IMR-90 (cell line): ENCODE measurements at places on chromosomes 7 and 10.

DNA sequence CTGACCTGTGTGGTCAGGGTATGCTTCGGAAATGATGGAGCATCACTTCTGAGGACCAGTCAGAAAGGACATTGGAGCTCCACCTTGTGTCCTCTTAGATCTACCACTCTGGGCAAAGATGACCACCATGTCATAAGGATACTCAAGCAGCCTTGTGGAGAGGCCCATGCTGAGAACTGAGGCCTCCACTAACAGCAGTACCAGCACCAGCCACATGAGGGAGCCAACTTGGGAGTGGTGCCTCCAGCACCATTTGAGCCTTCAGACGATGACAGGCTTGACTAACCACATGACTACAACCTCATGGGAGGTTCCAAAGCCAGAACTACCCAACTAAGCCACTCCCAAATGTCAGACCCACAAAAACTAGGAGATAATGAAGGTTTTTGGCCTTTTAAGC, 116.0 kb downstream of the NPTX2 start:
- peak; percentile 6 for DNase-seq

DNA sequence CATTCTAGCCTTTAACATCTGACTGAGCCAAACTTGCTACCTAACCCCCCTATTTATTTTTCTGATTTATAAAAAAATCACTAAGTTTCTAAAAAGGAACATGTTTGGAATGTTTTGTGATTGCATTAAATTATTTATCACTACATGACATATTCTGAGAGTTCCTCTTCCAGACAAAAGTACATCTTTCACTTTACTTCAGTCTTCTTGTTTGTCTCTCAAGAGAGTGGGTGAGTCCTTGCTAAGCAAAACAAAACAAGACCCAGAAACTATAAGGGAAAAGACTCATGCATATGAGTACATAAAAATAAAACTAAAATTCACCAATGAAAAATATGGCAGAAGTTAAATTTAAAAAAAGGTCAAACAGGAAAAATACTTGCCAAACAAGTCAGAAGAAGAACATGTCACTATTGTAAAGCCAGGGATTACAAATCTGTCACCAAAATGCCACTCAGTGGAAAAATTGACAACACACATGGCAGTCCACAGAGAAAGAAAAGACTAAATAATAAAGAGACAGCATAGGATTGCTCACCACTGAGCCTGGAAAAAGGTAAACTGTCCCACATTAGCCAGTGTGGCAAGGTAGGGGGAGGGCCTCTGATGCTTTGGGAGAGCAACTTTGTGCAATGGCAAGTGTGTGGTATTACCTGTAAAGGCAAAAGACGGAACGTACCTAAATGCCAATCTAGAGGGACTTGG, 166.7 kb upstream of the ZNF32 start:
- DNase-seq = no peak

DNA sequence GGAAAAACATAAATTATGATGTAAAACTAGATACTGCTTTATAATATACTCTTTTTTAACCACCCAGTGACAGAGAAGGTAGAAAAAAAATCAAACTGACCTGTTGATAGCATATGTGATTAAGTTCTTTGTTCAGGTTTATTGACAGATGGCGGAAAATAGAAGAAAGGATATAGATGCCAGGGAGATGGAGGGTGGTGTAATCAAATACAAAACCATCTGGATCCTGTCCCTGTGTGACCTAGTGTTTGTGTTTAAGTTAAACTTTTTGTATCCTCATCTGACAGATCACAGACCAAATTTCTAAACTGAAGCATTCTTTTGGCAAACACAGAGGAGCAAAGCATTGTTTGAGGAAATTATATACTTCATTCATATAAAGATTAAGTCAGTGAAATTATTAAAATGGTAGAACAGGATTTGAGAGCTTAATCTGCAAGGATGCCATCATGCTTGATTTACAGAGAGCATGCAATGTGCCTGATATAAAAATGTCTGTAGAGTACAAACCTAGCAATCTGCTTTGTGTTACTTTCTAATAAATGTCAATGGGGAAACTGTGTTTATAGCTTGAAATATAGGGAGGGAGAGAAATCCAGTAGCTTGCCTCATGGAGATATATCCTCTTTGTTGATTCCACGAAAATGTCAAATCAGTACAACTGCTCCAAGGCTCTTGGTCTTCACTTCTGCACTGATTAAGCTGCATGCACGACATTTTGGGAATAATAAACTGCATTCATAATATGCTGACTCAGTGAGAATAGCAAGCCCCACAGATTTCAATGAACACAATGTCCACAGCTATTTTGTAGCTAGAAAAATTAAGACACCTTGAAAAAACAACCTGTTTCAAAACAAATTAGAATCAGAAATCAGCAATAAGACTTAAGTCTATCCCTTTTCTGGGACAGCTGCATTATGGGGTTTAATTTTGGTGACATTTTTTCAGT, 39.0 kb downstream of the SEM1 start:
- DNase-seq = no peak

DNA sequence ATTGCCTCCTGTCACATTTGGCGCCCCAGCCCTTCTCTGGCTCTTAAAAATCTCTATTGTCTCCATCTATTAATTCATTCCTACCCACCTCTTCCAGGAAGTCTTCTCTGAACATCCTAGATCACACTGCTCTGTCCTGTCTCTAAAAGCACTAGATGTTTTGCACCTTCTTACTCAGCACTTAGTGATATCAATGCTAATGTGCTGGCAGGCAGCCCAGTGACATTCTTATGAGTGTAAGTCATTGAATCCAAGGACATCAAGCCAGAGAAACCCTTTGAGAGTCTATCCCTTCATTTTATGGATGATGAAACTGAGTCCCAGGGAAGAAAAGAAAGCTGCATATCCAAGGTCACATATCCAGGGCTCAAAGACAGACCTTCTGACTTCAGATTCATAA, 48.3 kb upstream of the PAX2 start:
- DNase-seq = peak; percentile 55

DNA sequence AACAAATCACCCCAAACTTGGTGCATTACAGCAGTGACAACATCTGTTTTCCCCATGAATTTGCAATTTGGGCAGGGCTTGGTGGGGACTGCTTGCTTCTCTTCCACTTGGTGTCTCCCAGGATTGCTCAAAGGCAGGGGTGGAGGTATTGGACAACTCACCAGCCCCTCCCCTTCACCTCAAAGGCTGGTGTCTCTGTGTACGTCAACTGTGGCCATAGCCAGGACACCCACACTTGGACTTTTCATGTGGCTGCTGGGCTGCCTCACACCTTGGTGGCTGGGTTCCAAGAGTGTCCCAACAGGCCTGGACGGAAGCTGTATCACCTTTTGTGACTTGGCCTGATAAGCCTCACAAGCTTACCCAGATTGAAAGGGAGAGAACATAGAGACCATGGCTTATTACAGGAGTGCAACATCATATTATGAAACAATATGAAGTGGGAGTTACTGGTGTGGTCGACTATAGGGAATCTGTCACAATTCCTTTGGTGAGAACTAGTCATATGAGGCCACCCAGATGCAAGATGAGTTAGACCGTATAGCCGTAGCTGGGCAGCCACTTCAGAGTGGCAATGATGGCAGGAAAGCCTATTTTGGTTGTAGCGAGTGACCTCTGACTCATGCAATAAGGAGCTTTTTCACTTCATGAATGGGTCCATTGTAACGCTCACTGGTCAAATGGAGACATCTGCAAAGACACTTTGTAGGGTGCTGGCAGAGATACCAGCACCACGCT, 187.6 kb upstream of the ITGB1 start:
- no peak for DNase-seq

- no peak for DNase-seq
Observed at GRCh38 chr7:14071045-14071444, 81.6 kb upstream of the ETV1 start.

DNA sequence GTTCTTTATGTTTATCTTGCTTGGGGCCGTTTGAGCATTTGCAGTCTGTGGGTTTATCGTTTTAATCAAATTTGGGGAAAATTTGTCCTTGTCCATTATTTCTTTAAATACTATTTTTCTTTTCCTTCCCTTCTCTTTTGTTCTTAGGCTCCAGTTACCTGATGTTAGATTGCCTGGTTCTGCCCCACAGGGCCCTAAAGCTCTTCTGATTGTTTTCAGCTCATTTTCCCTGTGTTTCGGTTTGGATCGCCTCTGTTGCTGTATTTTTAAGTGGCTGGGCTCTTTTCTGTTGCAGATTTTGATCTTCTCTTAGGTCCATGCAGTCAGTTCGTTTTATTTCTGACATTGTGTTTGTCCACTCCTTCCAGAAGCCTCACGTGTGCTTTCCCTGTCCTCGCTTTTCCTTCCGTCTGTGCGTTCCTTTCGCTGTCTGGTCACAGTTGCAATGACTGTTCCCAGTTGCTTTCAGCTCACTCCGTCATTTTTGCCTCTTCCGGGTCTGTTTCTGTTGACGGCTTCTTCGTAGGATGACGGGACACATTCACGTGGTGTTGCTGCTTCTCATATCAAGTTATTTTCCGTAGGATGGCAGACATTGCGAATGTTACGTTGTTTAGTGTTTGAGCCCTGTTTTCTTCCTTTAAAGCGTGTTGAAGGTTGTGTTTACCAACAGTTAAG, 111.4 kb downstream of the INPP5A start:
- DNase-seq = no peak

DNA sequence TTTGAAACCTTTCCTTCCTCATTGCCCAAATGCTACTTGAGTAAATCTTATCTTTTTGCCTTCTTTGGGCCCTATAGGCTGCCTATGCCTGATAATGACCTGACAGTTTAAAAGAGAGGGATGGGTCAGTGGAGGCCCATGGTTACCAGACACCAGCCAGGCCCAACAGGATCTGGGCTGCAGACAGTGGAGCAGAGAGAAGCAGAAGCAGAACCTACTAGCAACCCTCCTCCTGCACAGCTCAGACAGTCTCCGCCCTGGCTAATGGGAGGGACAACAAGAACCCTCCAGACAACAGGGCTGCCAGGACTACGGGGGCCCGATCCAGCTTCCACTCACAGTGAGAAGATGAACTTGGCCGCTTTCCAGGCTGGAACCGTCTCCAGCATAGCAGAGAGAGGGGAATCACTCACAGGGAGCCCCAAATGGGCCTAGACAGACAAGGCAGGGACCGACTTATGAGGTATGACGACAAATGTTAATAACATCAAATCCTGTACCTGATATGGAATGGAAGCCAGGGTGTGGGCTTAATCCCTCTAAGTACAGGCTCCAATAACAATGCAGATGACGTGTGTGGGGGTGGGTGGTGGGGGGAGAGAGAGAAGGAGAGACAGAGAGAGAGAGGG, 31.7 kb upstream of the DGKI start:
- peak; percentile 33 for DNase-seq

GRCh38 chr10:121096617-121097431, 245.7 kb downstream of the WDR11 start:
- DNase-seq = no peak

DNA sequence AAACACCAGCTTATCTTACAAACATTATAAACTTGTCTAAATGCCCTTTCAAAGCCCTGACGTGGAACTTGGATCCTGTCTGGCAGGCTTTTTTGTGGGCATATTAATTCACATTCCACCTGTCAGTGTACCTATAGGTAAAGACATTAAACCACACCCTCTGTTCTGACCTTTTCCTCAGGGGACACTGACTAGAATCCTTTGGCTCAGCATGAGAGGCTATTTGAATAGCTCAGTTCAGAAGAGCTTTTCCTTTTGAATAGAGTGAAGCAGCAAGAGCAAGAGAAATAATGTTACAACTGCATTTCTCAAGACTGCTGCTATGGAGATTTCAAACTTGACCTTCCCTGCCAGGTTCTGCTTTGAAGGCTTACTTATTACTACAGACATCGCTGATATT, 76.9 kb downstream of the CYP51A1 start:
- DNase-seq = no peak

DNA sequence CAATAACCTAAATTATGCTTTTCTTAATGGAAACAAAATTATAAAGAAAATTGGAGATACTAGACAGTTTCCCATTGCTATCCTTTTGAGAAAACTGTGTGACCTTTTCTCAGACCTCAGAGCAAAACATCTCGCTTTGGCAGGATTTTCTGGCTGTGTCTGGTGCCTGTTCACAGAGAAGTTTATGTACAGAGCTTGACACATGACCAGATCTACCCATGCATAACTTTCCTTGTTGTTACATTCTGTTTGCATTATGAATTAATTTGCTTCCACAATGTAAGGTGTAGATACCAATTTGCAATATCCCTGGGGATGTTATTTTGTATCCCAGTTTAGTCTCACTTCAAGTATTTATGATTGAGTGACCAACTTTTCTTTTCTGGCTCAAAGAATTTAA, 565.0 kb downstream of the XPNPEP1 start:
- DNase-seq = no peak

GRCh38 chr7:111138193-111138569, 47.3 kb downstream of the LRRN3 start:
- DNase-seq = peak; percentile 57

DNA sequence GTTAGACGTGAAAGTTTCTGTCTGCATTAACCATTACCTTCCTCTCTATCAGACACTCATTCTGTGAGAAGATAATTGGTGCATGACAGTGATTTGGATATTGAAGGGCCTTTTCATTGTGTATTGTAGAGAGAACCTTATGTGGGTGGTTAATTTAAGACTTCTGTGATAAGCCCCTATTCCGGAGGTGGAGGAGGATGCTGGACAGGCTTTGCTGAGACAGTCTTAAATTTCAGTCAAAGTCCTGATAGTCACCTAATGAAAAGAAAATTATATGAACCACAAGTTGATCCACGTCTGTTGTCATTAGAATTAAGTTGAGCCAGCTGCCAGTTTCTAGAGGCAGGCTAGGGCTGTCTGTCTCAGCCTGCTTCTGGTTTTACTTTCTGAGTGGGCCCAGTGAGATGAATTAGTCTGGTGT, 62.9 kb downstream of the CELF2 start:
- no peak for DNase-seq

DNA sequence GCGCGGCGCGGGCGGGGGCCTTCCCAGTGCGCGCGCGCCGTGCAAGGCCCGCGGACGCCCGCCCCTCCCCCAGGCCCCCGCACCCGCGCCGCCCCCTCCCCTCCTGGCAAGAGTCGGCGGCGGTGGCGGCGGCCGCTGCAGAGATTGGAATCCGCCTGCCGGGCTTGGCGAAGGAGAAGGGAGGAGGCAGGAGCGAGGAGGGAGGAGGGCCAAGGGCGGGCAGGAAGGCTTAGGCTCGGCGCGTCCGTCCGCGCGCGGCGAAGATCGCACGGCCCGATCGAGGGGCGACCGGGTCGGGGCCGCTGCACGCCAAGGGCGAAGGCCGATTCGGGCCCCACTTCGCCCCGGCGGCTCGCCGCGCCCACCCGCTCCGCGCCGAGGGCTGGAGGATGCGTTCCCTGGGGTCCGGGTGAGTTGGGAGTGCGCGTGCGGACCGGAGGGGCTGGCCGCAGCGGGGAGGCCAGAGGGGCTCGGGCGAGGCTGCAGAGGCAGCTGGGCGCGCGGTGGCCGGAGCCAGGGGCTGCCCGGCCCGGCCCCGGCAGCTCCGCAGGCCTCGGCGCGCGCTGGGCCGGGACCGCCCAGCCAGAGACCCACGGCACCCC, at the start of gene BMPR1A:
Gene BMPR1A, plus strand, starts transcription at position 109 of the 602 bp plus-strand sequence. CDS start 119,400 bp downstream, outside the sequence.
- peak; percentile 86 for DNase-seq

DNA sequence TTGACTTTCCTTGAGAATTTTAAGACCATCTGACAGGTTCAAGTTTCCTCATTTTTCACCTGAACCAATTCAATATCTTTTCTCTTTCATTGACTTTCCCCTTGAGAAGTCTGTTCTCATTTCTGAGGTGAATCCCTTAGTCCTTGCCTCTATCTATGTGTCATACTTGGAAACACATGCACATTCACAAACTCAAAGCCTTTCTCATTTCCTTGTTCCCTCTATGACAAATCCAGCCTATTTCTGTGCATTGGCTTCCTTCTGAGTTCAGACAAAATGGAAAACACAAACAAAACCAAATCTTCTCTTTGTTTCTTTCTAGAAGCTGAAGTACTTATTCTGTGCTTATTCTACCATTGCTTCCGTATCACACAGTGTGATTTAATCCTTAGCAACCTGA, 13.8 kb downstream of the PTTG1IP2 start:
- DNase-seq = no peak

GRCh38 chr10:73837072-73837471, 25.7 kb upstream of the NDST2 start:
- DNase-seq = peak; percentile 81
